ENCODE measurements at places on chromosomes 1 and 21. TPM values are rescaled to one million over a fixed set of nuclear protein-coding genes. Genes with fewer than 3 reads are reported as not detected.

TRIM63 gene
- total RNA-seq: not detected

S100A2 gene
- total RNA-seq: 17.0 TPM

AMY1A gene
- not detected for total RNA-seq

RSPH1 gene
- 0.91 TPM for total RNA-seq

UQCRHL gene
- total RNA-seq: 5.8 TPM
